ENCODE measurements at places on chromosomes 12 and 14.

GRCh38 chr14:103712633-103713247 is 2.5 kb downstream of the XRCC3 start:
- peak; percentile 51 for DNase-seq

GRCh38 chr12:9813821-9814798 is 13.2 kb upstream of the KLRF1 start:
- peak; percentile 88 for DNase-seq

- DNase-seq: no peak
Observed at GRCh38 chr12:81668475-81668874, 90.7 kb downstream of the PPFIA2 start.

- no peak for DNase-seq
Observed at GRCh38 chr12:68097386-68097785, 62.2 kb downstream of the IFNG start.

DNA sequence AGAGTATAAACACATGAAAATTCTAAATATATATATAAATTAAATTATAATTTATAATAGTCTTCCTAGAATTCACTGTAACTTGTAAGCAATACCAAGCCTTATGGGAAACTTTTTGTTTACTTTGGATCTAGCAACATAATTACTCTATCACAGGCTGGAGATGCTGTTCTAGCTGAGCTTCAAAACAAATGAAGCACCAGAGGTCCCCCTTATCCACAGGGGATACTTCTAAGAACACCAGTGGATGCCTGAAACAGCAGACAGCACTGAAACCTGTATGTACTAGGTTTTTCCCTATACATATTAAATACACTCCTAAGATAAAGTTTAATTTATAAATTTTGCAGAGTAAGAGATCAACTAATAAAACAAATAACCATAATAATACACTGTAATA is 96.6 kb downstream of the CDK17 start:
- DNase-seq: no peak

DNA sequence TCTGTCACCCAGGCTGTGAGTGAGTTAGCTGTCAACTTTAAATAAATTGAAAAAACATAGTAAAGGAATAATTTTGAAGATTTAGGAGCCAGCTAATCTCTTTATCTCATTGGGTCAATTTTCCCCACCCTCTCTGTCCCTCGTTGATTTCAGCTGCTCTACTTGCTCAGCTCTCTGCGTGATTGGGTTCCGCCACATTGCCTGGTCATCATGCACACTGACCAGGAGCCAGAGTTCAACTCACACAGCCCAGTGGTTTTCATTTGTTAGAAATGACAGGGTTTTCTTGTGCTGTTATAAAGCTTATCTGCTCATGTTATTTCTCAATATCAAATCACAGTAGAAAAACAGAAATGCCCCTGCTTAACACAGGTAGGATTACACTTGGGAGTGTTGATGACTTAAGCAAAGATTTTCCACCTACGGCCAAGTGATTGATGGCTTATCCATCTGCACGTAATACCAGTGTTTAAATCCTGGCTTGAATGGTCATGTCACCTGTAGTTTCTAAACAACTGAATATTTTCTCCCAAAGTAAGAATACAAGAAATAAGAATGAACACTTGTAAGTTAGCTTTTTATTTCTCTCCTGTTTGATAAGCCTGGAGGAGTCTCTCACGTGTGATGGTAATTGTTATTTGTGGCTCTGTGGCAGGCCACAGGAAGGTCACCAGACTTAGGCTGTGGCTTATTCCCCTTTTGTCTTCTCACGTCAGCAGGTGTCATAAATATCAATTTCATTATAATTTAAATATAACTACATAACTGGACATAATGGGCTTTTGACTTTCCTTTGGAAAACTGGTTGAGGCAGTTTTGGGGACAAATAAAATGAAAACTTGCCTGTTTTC is 367.2 kb upstream of the DDHD1 start:
- no peak for DNase-seq

- no peak for DNase-seq
Observed at GRCh38 chr14:68939181-68939892, 39.8 kb downstream of the ACTN1 start.

GRCh38 chr14:25006961-25007795 is 42.8 kb downstream of the STXBP6 start:
- DNase-seq: no peak

GRCh38 chr12:66119870-66120241 is 10.7 kb downstream of the LLPH start:
- DNase-seq: no peak

DNA sequence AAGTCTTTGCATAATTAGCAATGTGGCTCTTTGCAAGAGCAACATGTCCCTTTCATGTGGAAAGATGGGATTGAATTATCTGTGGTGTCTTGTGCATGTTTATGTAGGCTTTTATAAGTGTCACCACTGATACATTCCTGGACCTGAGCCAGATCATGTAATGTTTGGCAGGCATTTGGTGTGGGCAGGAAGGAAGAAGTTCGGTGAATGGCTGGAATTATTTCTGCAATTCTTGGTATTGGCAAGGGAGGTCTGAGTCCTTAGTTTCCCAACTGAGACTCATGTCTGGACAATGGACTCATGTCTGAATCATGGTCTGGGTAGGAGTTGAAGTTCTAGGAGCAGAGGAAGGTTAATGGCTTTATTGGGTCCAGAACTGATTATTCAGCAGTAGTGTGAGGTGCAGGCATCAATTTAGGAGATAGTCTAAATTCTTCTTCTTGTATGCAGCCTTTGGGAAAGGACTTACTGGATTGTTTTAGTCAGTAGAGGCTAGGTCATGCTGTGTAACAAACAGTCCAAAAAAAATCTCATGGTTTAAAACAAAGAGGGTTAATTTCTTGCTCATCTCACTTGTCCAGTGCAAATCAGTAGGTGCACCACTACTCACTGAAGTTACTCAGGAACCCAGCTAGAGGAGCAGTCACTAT is 186.5 kb upstream of the LHX5 start:
- DNase-seq: no peak

- no peak for DNase-seq
Observed at GRCh38 chr12:12715459-12716150, 1.6 kb upstream of the CDKN1B start.

DNA sequence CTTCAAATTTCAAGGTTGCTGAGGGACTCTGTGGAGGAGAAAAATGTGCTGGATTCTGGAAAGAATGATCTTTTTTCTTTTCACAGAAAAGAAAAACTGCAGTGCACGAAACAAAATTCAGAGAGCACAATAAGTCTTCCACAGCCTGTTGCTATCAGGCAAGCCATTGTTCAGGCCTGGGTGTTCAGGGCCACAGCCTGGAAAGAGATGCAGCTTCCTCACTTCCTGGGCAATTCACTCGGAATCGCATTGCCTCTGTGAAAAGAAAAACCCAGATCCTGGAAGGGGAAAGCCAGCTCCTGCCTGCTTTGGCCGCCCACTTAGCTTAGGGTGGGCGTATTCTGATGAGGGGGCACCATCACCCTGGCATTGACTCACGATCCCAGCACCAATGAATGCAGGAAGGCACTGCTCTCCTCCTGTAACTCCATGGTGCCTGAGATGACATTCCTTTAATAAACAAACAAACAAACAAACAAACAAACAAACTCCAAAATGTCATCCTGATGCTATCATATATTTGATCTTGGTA is 863.9 kb downstream of the BCL11B start:
- no peak for DNase-seq

GRCh38 chr12:108505129-108505528 is 9.9 kb upstream of the FICD start:
- no peak for DNase-seq

DNA sequence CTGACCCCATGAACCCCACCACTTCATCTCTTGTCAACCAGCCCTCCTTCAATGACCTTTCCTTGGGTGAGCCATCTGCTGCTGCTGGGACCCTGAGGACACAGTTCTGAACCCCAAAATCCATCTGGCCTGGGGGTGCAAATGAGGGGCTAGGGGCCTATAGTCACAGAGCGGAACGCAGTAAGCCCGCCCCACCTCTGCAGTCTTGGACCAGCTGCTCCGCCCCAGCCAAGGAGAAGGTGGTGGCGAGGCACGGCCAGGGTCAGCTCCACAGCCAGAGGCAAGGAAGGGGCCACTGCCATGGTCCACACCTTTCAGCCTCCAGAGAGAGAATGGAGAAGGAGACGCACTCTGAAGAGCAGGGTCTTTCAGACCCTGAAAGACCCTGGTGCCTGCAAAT is 5.1 kb downstream of the TMEM179 start:
- no peak for DNase-seq

GRCh38 chr14:96059519-96060135 is 20.5 kb downstream of the C14orf132 start:
- DNase-seq: no peak

DNA sequence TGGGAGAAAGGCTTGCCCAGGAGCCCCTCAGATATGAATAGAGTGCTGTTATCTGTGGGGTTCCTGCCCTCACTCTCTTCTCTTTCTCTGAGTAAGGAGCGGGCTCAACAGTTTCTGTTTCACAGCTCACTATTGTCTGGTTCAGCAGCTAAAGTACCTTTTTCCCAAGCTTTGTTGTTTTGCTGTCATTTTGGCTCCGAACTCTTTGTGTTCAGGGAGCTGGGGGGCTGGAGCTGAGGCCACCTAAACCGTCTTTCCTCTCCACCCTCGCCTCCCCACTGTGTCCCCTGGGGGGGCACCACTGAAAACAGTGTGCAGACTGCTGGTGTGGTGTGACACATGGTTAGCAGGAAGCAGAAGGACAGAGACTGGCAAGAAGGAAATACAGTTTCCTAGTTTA is 51.4 kb downstream of the FBXW8 start:
- DNase-seq: no peak

GRCh38 chr12:92899386-92900001 is 29.6 kb downstream of the EEA1 start:
- peak; percentile 67 for DNase-seq
